ENCODE measurements at places on chromosomes 12 and 14.

DNA sequence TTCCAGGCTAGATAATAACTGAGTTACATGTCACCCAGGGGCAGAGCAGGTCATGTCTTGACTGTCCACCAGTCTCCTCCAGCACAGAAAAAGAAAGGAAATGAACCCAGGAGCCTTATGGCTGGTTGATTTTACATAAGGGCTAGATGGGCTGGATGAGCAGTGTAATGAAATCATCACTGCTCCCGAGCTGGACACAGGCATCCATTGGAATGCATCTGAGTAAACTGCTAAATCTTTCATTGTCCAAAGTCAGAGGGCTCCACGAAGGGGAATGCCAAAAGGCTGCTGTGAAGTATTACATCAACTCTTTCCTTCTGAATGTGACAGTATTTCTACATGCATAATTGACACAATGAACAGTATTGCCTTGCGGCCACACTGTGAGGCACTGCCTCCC is 30.1 kb upstream of the TSPAN11 start:
- no peak for DNase-seq

DNA sequence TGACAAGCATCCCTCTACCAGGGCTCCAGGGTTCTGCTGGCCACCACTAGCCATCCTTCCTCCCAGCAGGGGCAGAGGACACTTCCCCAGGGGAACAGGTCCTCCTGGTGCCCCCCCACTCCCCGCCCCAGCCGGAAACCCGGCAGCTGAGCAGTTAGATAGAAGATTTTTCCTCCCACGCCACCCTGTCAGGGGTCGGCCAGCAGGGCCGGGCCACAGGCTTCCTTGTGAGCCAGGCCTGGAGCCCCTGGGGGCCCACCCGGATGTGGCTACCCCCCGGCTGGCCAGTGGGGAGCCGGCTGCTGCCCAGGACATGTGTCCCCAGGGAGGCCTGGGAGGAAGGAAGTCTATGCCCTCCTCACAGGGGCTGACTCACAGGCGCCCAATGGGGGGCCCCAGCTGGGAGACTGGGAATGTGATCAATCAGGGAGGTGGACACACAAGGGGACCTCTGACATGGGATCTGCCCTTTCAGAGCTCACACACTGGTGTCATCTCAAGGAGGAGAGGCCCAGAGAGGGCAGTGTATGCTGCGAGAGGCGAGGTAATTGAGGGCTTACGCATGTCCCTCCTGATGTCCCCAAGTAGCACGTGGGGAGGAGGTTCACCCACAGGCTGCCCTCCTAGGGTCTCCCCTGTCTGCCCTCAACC is 4.2 kb downstream of the SH2B3 start:
- peak; percentile 54 for DNase-seq

- no peak for DNase-seq
Observed at GRCh38 chr12:93844164-93844784, 167.1 kb downstream of the CRADD start.

- no peak for DNase-seq
Observed at GRCh38 chr12:114700392-114701103, 16.6 kb upstream of the TBX3 start.

GRCh38 chr12:7917392-7918267 is 18.4 kb downstream of the SLC2A3 start:
- no peak for DNase-seq

Data from COLO829 (cell line).